ENCODE measurements at places on chromosomes 4 and X. TPM values are rescaled to one million over a fixed set of nuclear protein-coding genes. Genes with fewer than 3 reads are reported as not detected.

Gene FGA
- 3.9 TPM for total RNA-seq

DNA sequence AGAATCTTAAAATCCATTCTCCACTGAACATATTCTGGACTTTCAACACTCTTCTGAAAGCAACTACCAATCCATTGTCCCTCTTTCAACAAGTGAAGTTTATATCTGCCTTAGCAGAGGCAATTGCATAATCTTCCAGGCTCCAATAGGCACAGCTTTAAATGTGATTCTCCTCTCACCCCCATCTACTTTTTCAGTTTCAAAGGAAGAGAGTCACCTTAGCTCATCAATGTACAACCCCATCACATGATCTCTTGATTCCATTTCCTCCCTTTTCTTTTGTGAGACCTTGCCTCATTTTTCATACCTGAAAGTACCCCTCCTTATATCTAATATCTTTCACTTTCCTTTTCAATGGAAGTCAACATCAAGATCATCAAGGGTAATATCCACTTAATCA, 921.7 kb upstream of the EPHA5 start:
- no peak for DNase-seq

DNA sequence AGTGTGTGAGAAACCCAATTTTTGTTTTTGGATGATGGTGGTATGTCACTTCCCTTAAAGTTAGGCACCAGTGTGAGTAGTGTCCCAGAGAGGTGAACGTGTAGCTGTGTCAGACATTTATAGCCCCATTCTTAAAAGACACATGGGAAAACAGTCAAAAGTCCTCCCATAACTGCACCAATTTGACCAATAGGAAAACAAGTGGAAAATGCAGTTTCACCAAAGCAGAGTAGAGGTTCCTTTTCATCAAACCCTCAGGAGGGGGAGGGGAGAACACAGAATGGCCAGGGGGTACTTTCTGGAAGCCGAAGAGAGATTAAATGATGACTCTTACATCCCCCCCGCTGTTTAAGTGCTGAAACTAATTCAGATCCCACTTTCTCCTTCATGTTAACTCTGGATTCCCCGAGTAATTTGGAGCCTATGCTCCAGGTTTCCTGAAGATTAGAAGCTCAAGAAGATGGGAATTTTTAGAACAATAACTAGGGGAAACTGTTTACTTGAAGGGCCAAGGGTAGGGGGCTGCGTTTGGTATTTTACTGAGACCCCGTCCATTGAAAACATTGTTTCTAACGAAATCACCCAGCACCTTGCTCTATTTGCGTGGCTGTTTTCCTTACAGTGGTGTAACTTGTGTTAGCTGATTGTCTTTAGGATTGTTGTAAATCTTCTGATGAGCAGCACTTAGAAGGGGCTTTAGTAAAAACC, 2.1 kb upstream of the LEF1 start:
- no peak for DNase-seq

Gene ANTXR2
- 6.3 TPM for total RNA-seq

GRCh38 chr4:107453987-107454386, 266.0 kb downstream of the PAPSS1 start:
- DNase-seq, result no peak

DNA sequence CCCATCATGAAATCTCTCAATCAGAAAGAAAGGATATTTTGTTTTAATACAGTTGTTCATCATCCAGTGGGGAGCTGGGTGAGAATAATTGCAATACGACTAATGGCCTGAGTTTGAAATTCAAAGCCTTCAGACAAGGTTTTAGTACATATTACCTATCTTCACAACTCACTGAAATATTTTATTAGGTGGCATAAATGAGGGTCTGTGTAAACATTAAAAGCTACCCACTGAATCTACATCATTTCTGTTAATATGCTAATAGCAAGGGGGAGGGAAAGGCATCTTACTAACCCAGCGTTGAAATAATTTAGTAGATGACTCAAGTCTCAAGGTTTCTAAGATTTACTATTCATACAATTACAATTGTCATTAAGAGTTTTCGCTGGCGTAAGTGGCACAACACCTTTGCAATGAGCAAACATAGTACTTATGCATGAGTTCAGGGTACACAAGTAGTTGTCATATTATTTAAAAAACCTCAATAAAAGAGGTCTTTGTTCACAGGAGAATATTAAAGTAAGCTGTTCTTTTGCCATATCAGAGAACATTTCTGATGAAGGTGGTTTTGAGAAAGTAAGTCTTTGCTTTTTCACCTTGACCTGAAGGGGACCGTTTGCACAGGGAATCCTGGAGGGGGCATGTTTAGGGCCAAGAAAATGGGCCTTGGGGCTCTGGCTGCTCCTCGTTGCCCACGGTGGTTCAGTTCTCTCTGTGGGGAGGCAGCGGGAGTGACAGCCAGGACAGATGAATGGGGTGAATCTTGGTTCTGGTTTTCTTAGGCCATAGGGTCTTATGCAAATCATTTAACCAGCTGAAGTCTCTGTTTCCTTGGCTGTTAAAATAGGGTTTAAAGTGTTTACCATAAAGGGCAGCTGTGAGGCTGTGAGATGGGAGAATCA, 4.5 kb upstream of the RHOH start:
- no peak for DNase-seq

- DNase-seq, result no peak
These were observed 132.2 kb upstream of the FUNDC1 start for GRCh38 chrX:44674906-44675305.

Measured in HCT116 (cell line).